ENCODE measurements at places on chromosomes 13 and 19.

GRCh38 chr19:12800923-12801465 lies 606 bp downstream of the PRDX2 start:
- DNase-seq, result no peak

GRCh38 chr13:59318320-59318930 lies 845.3 kb downstream of the DIAPH3 start:
- DNase-seq, result peak; percentile 66

DNA sequence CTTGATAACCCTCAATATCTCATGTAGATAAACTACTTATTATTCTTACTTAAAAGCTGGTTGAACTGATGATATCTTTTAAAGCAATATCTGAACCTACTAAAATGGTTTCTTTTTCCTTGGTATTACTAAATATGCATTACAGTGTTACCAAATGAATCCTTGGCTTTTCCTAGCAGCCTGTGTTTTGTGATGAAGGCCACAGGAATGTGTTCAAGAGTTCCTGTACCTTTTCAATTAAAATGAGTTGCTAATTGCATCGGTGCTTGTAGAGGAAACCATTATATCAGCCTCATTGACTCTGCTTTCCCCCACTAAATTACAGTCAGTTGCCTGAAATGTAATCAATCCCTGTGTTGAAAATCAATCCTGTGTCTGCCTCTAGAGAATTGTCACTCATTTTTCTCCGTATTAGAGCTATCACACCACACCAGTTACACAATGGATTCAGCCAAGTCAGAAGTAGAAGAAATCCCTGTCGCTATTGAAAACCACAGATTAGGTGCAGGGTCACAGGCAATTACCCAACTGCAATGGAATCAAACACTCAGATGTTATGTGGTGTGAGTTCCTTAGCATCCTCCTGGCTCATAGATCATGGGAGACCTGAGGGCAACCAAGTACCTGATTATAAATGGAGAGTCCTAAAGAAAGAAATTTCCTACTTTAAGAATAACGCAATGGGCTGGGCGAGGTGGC lies 13.3 kb downstream of the FAM216B start:
- no peak for DNase-seq

GRCh38 chr13:48679941-48680680 lies 26.4 kb downstream of the CYSLTR2 start:
- DNase-seq, result no peak

- DNase-seq, result peak; percentile 4
These were observed 498.6 kb downstream of the EFNB2 start for GRCh38 chr13:106036870-106037269.

GRCh38 chr13:100544866-100545683 lies 43.5 kb downstream of the GGACT start:
- DNase-seq, result no peak

GRCh38 chr19:16446724-16447368 lies 24.9 kb downstream of the EPS15L1 start:
- no peak for DNase-seq

GRCh38 chr13:75360170-75360569 lies 121.8 kb downstream of the TBC1D4 start:
- DNase-seq, result no peak

GRCh38 chr13:31321457-31321856 lies 121.7 kb downstream of the B3GLCT start:
- no peak for DNase-seq

DNA sequence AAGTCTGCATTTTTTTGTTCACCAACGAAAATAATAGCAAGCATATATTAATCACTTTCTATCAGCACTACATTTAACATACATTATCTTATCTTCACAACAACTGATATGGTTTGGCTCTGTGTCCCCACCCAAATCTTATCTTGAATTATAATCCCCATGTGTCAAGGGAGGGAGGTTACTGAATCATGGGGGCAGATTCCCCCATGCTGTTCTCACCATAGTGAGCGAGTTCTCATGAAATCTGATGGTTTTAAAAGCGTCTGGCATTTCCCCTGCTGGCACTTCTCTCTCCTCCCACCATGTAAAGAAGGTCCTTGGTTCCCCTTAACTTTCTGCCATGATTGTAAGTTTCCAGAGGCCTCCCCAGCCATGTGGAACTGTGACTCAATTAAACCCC lies 235.7 kb upstream of the RXFP2 start:
- no peak for DNase-seq

DNA sequence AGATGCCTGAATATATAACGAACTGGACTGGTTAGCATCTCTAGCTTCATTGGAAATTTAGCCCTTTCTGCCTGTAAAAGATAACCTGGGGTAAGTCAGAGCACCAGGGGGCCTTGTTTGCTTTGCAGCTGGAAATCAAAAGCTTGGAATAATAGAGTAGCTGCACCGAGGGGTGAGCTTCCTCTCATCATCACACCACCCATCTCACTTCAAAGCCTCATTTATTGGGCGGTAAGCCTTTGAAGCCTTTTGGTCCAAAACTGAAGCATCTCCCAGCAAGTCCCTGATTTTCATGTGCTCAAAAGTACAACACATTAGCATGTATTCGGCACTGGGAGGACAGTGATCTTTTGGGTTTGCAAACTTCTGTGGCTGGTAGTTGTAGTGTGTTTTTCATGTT lies 405.1 kb downstream of the FOXO1 start:
- DNase-seq, result no peak

DNA sequence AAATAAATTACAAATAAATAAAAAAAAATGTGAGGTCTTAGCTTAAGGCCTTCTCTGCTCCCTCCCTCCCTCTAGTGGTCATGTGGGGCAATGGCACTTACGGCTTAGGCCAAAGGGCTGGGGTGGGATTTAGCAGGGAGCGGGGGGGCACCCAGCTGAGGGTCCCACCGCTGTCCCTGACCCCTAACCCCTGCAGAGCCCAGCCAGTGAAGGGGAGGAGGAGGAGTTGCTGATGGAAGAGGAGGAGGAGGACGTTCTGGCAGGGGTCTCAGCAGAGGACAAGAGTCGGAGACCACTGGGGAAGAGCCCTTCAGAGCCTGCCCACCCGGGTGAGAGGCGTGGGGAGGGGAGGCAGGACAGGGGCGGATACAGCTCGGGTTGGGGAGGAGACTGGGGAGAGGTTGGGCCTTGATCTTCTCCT lies 9.3 kb downstream of the MPND start:
- no peak for DNase-seq

DNA sequence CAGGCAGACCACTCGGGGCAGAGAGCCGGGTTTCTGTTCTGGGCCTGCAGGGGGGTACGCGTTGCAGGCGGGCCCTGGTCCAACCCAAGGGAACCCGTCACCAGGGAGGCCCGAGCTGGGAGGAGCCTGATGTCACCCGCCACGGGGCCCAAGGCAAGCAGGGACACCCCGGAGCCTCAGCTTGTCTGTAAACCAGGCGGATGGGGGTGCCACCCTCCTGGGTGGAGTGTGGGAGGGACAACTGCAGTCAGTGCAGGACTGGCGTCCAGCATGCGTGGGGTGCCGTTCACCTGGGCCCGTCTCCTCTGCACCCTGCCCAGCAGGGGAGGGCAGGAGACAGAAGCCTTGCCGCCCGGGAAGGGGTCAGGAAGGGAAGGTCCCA lies 7.0 kb downstream of the CACTIN start:
- DNase-seq, result no peak

DNA sequence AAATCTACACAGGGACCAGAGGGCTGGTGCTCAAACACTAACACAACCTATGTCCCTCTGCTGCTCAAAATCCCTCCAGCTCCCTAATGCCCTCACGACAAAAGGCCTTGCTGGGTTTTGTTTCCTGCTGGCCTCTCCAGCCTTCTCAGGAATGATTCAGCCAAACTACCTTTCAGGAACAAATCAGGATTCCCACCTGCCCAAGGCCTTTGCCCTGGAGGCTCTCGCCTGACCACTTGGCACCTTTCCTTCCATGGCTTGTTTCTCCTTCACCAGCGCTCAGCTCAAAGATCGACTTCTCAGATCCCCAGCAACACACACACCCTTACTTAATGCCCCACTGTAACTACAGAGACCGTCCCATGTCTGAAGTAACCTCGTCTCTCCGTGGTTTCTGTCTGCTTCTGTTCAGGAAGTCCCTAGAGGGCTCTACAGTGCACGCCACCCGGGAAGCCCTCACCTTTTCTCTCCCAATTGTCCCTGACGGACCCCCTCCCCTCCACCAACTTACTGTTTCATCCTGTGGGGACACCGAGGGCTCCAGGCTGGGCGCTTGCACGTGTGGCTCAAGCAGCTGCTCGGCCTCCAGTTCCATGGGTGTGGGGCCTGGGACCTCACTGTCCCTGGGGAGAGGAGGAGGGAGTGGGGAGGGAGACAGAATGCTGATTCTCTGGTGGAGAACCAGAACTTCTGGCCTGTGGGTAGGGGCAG lies 3.2 kb upstream of the SIX5 start:
- DNase-seq, result no peak

DNA sequence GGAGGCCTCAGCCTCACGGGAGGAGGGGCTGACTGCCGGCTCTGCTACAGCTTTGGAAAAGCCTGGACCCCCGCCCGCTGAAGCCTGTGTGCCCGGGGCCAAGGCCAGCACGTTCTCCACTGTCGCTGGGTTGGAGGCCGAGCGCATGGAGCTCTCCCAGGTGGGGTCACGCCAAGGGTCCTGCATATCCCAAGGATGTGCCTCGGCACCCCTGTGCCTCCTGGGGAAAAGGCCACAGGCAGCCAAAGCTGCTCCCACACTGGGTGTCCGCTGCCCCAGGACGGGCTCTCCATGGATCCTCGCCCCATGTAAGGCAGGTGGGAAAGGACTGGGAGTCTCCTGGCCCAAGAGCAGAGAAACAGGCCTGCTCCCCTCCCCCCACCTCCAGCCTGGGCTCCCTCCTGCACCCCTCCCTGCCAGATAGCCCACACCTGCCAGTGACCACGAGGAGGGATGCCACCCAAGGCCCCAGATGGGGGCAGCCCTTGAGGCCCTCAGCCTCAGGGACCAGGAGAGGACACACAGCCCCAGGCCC lies 64.0 kb downstream of the MLLT1 start:
- DNase-seq, result no peak

- DNase-seq, result no peak
These were observed 756.7 kb downstream of the UQCRFS1 start for GRCh38 chr19:28456252-28456651.

GRCh38 chr19:8459095-8459494 lies 14.3 kb downstream of the HNRNPM start:
- no peak for DNase-seq

DNA sequence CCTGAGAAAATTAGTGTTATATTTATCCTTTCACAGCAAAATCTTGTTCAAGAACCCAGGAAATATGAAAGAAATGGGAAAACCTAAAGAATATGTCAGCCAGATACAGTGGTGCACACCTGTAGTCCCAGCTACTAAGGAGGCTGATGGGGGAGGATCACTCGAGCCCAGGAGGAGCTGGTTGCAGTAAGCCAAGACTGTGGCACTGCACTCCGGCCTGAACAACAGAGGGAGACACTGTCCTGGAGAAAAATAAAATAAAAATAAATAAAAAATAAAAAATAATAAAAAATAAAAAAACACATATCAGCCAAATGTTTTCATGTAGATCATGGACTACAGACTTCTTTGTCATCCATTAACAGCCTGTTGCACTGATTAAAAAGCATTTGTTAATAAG lies 244.8 kb upstream of the KLHL1 start:
- DNase-seq, result no peak

DNA sequence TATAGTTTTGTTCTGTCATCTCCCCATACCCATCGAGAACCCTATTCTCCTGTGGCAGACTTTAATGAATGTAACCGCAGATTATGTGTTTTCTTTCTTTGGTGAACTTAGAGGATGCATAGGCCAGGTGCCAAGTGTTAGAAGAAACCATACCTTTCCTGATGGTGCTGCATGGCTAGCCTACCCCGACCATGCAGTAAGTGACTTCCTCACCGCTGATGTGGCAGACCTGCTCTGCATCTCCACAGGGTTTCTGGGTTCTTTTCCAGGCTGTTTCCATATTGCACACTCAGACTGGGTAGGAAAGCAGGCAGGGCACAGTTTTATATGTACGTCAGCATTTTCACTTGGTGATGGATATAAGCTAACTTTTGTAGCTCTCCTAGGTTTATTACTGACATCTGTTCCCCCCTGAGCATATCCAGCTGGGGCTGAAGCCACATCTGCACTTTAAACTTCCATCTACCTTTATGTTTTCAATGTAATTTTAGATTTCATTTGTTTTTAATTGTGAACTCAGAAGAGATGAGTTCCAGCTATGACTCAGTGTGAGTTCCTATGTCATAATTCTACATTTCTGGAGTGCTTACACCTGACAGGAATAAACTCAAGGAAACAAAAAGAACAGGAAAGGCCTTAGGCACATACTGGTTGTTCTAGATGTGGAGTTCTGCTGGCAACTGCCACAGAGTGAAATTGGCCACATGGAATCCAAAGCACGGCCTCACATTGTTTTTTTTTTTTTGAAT lies 42.3 kb downstream of the LRCH1 start:
- DNase-seq, result no peak

- no peak for DNase-seq
These were observed 178.3 kb upstream of the RFC3 start for GRCh38 chr13:33639626-33640080.

DNA sequence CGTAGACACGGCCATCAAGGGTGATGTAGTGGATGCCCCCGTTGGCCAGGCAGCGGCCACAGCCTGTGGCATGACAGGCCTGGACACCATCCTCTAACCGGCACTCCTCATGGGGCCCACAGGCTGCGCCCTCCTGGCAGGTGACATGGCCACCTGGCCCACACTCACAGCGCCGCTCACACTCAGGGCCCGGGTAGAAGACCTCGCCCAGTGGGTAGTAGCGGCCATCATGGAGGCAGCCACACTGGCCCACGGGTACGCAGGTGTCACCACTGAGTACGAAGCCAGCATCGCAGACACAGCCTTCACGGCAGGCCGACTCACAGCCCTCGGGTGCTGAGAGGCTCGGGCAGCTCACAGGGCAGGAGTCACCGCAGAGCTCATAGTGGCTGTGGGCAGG lies 27.2 kb upstream of the FBL start:
- DNase-seq, result no peak

GRCh38 chr13:51679616-51680015 lies 95.4 kb downstream of the WDFY2 start:
- DNase-seq, result no peak

GRCh38 chr13:93775507-93776108 lies 549.0 kb downstream of the GPC6 start:
- DNase-seq, result no peak

DNA sequence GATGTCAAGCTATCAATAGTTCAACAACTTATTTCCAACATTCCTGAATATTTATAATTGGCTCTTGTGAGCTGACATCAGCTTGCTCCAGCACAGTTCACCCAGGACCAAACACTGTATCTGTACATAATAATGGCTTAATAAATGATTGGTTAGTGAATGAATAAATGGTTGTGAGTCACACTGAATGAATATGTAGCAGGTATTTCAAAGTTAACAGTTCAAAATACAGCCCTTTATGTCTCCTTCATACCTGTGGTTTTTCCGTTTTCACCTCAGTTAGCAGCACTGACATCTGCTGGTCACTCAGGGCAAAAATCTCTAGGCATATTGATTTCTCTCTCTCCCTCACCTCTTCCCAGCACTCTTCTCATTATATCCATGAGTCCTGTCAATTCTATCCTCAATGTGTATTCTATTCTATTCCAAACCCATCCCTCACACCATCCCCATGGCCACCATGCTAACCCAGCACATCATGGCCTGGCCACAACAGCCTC lies 76.3 kb downstream of the PEG3 start:
- DNase-seq, result no peak
